Fibroblast of lung (primary cell): ENCODE measurements at places on chromosomes 16 and 17.

- peak; percentile 35 for DNase-seq
Measured at GRCh38 chr16:1749152-1750117, 21.9 kb downstream of the NME3 start.

DNA sequence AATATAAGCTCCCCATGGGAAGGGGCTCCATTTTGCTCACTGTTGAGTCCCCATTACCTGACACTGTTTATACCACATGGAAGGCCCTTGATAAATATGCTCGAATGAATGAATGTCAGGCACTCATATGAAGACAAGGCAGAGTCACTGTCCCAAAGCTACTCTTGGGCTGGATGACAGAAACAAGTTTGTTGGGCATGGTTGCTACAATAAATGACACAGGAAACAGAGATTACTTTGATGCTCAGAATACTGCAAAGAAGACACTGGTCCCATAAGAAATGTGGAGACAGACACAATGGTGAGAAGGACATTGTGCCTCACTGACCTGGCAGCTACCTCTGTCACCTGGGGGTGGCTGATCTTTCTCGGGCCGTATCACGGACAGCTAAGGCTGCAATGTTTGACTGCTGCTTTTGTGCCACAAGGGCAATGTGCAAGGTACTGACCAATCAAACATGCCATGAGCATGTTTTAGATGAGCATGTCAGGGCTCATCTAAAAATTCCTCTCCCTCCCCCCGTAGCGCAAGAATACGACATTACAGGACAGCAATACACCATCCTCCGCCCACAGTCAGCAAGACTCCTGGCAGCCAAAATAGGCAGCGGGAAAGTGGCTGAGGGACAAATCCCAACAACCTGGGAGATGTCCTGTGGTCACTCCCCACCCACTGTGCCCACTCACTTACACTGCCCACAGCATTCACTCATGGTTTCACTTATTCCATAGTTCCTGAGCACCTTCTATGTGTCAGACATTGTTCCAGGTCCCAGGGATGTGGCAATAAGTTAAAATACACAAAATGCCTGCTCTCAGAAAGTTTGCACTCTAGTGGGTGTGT is 5.0 kb downstream of the PIK3R6 start:
- DNase-seq, result no peak

GRCh38 chr16:5415123-5415522 is 317.5 kb upstream of the EEF2KMT start:
- no peak for DNase-seq

- DNase-seq, result no peak
Measured at GRCh38 chr17:75111777-75112335, 2.1 kb downstream of the ARMC7 start.

DNA sequence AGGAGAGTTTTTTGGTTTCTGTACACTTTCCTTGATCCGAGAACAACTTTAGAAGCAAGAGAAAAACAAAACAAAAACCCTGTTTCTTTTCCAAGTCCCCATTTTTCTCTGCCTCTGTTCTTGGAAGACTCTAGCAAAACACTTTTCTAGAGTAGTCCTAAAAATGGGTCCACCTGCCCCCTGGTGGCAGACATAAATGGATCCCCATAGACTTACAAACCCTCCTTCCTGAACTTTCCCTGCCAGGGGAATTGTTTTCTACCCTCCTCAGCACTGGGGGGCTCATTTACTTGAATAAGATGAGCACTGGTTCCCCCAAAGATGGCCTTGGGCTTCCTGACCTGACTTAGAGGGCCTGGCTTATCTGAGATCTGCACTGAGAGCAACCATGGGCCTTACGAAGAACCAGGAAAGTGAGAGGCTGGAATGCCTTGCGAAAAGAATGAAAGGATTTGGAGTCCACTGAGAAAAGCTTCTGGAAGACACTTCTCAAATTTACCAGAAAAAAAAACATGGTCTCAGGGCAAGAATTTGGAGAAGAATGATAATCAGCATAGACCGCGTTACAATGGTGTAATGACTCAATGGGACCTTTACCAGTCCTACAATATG is 48.0 kb upstream of the CDYL2 start:
- DNase-seq, result peak; percentile 9

GRCh38 chr17:3889325-3890012 is 3.4 kb downstream of the CAMKK1 start:
- DNase-seq, result no peak

DNA sequence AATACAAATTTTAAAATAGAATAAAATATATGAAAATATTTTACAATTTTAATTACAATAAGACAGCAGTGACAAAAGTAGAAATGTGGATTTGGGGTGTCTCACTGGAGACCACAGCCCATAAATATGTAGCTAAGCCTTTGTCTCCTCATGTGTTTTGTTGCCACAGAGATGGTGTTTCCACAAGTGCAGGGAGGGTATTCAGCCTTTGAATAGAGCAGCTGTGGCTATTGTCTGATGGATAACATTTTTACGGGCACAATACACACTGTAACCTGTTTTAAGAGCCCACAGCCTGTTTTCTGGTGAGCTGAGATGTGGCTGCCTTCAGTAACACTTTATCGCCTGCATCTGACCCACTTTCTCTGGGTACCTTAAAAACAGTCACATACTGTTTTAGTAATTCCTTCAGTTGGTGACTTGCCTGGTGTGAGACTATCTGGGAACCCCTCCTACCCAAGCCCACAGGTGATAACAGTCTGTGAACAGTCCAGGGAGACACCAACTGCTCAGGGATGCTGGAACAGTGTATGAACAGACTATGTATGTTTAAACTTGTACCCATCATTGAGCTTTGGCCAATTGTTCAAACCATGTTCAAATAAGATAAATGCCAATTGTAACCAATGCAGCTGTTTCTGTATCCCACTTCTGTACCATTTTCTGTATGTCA is 7.8 kb upstream of the AHSP start:
- no peak for DNase-seq

GRCh38 chr17:63707151-63707550 is 7.2 kb upstream of the LIMD2 start:
- DNase-seq, result no peak

DNA sequence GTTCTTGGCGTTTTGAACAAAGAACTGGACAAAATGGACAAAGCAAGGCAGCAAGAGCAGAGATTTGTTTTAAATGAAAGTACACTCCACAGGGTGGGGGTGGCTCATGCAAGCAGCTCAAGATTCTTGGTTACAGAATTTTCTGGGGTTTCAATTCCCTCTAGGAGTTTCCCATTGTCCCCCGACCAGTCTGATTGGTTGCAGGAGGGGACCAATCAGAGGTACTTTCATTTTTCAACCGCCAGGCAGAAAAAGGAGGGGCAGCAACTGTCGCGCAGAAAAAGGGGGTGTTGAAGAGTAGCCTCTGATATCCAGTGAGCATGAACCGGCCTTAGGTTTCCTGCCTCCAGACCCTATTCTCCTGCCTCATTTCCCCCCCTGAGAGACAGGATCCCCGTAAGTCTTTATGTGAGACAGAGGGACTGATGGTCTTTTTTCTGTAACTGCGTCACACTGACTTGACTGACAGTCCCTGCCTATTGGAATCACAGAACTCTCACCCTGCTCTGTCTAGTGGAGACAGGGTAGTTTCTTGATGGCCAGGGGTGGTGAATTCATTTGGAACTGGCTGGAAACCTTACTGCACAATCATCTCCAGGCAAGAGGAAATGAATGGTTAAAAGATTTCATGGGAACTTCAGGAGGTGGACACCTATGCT is 59.4 kb upstream of the ALOX12 start:
- DNase-seq, result peak; percentile 26

DNA sequence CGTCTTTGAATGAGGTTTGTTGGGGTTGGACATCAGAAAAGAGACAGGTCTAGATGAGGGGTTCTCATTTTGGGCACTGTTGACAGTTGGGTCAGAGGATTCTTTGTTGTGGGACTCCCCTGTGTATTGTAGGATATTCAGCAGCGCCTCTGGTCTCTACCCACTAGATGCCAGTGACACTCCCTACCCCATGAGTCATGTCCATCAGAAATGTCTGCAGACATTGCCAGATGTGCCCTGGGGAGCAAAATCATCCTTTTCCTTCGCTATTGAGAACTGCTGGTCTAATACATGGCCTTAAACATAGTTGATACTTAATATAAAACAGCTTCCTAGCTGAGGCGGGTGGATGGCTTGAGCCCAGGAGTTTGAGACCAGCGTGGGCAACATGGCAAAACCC is 3.1 kb downstream of the ABAT start:
- DNase-seq, result no peak

DNA sequence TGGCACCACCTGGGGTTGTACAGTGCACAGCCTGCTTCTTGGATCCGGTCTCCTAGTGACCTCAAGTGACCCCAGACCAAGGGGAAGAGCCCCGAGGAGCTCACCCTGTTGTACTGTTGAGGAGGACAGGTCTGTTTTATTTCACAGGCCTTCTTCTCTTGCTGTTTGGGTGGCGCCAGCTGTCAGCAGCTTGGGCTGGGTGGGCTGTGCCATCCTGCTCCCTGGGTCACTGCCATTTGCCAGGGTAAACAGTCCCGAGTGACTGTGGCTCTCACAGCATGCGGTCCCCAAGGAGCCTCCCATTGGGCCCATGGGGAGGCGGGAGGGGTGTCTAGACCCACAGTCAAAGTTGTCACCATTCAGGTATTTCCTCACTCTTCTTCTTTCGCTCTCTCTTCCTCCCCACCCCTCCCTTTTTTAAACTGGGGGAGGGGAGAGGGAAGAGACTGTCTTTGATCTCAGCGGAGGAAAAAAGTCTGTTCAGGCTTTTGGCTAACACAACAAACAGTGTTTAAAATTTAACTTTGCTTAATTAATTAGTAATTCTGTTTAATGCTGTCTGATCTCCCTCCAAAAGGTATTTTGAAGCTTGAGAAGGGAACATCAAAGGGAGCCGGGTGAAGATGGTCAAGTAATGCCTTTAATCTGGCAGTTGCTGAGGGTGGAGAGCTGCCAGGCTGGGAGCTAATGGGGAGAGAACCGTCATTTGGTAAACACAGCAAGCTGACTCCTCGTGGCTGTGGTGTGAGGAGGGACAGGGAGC is 64.0 kb downstream of the SNX20 start:
- DNase-seq, result peak; percentile 17

GRCh38 chr16:89183463-89183862 is 11.9 kb downstream of the CDH15 start:
- no peak for DNase-seq

DNA sequence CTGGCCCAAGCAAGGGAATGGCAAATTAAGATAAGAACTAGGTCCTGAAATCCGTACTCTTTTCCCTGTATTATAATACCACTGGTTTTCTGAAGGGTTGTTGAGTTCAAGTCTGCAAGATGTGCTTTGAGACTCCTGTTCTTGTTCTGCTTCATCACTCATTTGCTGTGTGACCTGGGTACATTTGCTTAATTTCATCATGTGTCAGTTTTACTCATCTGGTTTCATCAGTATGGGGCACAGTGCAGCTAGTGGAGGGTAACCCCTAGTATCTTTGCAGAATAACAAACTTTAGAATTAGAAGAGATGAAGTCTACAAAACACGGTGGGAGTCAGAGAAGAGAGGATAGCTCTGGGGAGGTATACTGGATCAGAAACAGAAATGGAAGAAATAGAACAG is 21.9 kb upstream of the EFCAB13 start:
- no peak for DNase-seq

DNA sequence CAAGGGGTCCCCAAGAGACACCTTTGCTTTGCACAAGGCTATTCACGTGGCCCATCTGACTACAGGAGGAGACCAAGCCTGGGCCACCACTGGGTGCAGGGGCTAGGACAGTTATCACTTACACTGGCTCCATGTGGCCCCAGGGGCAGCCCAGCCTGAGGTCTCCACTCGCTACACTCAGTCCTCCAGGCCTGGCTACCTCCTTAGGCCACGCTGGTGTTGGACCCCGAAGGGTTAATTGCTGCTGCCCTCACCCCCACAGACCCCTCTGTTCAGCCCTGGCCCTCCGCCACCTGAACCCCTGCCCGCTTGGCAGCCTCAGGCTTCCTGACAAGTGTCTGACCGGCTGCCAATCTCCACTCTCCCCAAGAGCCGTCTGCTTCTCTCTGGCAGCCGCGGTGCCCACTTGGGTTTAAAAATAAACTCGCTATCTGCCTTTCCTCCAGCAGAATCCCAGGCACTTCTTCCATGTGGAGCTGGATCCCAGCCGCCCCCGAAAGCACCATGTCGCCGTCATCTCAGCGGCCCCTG is 27.8 kb downstream of the ADAM11 start:
- no peak for DNase-seq

- DNase-seq, result no peak
Measured at GRCh38 chr17:32120141-32120540, 22.2 kb upstream of the RHOT1 start.

- no peak for DNase-seq
Measured at GRCh38 chr17:9271989-9272388, 250.7 kb downstream of the NTN1 start.

- DNase-seq, result no peak
Measured at GRCh38 chr17:1190751-1191331, 11.1 kb upstream of the ABR start.

DNA sequence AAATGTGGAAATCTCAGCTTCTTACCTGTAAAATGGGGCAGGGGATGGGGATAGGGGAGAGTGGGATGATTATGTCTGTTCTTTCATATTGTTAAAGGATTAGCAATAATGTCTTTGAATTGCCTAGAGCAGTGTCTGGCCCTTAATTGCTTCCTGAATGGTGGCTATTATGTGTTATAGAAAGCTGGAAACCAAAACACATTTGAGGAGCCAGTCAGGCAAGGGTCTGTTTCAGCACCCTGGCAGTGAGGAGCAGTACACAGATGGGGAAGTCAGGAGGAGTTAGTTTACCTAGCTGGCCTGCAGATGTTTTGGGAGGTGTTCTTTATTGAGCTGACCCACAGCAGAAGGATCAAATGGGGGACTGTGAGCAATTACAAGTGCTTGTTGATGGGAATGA is 63.0 kb downstream of the NUP93 start:
- DNase-seq, result no peak

GRCh38 chr17:51165680-51166197 is 472 bp upstream of the NME2 start:
- peak; percentile 47 for DNase-seq

- peak; percentile 38 for DNase-seq
Measured at GRCh38 chr17:60390186-60390585, 1.7 kb downstream of the USP32 start.

DNA sequence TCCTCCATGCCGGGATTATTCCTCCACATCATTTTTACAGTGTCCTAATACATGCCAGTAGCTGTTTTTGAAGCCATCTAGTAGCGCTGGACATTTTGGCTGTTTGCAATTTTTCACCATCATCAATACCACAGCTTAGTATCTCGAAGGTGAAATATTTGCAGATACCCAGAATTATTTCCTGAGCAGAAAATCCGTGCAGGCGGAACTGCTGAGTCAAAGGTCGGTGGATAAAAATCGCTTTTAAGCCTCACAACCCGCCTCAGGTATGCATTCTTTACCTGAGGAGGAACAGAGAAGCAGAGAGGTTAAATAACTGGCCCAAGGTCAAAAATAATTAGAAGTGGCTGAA is 584 bp upstream of the TNRC6A start:
- DNase-seq, result no peak

GRCh38 chr17:41785091-41785858 is 1.2 kb downstream of the JUP start:
- DNase-seq, result peak; percentile 29

- peak; percentile 40 for DNase-seq
Measured at GRCh38 chr17:48510761-48511604, 19.8 kb downstream of the HOXB1 start.

DNA sequence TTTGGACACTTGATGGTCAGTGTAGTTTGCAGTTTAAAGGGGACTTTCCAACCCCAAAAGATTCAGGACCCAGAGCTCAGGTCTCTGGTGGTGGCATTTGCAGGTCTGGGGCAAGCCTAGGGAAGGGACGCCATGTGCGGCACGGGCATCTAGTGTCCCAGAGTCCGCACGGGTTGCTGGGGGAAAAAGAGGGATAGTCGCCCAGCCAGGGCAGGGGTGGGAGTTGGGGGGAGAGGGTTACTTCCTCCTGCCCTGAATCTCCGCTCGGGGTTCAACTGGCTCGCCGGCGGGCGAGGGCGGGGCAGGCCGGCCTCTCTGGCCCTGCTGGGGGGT is 239 bp upstream of the CA7 start:
- DNase-seq, result no peak
